Subcutaneous preadipocyte (primary cell): ENCODE measurements at places on chromosomes 12 and 14. TPM values are rescaled to one million over a fixed set of nuclear protein-coding genes. Genes with fewer than 3 reads are reported as not detected.

MYRFL gene
- not detected in 2 replicates for total RNA-seq

VDR gene
- 9.2 and 10.7 TPM in 2 replicates for total RNA-seq

INHBC gene
- total RNA-seq, result under 0.01 TPM in 1 of 2 replicates, not detected in the other

CAPZA3 gene
- not detected in 2 replicates for total RNA-seq

TMEM132C gene
- under 0.01 TPM in 1 of 2 replicates, not detected in the other for total RNA-seq

CARMIL3 gene
- total RNA-seq, result under 0.01 TPM in 1 of 2 replicates, not detected in the other

LRP1-AS gene
- total RNA-seq, result not detected in 2 replicates

PRH2 gene
- total RNA-seq, result not detected in 2 replicates

AQP2 gene
- total RNA-seq, result not detected in 2 replicates

SOAT2 gene
- under 0.01 TPM in 1 of 2 replicates, not detected in the other for total RNA-seq

ALDH2 gene
- 13.5 and 13.6 TPM in 2 replicates for total RNA-seq

RNASE1 gene
- total RNA-seq, result not detected in 2 replicates

GLI1 gene
- total RNA-seq, result under 0.01 and 0.78 TPM in 2 replicates

LBHD2 gene
- not detected in 2 replicates for total RNA-seq

TAS2R9 gene
- total RNA-seq, result 0.20 TPM in 1 of 2 replicates, not detected in the other

NID2 gene
- 61.7 and 104 TPM in 2 replicates for total RNA-seq

CBLN3 gene
- total RNA-seq, result 1.4 and 4.4 TPM in 2 replicates

RIMBP2 gene
- total RNA-seq, result not detected in 2 replicates

TMCC3 gene
- 2.2 and 7.8 TPM in 2 replicates for total RNA-seq
